Stimulated activated CD4-positive, alpha-beta T cell treated with anti-CD3 and anti-CD28 coated beads, Interleukin-4, amount 100 ng/mL, for 48 hours (primary cell): ENCODE measurements at places on chromosomes 12 and 14.
A peak's percentile ranks its signal among the peaks of the same experiment; 100 is the strongest.

GRCh38 chr12:131729254-131729955, 18.5 kb downstream of the SFSWAP start:
- no peak for DNase-seq

DNA sequence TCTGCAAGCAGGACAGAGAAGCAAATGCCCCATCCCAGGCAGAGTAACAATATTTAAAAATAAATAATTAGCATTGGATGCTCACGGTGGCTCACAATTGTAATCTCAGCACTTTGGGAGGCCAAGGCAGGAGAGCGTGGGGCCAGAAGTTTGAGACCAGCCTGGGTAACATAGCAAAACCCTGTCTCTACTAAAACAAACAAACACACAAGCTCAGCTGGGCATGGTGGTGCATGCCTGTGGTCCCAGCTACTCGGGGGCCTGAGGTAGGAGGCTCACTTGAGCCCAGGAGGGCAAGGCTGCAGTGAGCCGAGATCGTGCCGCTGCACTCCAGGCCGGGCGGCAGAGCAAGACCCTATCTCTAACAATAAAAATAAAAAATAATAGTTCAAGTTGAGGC, 74.7 kb upstream of the NCOR2 start:
- DNase-seq: no peak

DNA sequence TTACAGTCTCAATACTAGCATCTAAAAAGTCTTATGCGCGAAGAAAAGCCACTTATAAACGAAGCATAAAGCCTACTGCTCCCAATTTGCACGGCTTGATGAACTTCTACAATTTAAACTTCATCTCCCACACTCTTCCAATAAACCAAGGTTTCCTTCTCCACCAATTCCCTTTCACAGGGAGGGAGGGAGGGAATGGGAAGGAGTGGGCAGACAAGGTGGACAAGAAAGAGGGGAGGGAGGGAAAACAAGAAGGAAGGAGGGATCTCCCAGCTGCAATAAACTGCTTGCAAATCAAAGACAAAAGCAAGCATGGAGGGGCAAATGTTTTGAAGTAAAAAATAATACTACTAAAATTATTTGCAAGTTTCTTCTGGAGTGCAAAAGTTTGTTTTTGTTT, 64.5 kb downstream of the MED13L start:
- DNase-seq: no peak

DNA sequence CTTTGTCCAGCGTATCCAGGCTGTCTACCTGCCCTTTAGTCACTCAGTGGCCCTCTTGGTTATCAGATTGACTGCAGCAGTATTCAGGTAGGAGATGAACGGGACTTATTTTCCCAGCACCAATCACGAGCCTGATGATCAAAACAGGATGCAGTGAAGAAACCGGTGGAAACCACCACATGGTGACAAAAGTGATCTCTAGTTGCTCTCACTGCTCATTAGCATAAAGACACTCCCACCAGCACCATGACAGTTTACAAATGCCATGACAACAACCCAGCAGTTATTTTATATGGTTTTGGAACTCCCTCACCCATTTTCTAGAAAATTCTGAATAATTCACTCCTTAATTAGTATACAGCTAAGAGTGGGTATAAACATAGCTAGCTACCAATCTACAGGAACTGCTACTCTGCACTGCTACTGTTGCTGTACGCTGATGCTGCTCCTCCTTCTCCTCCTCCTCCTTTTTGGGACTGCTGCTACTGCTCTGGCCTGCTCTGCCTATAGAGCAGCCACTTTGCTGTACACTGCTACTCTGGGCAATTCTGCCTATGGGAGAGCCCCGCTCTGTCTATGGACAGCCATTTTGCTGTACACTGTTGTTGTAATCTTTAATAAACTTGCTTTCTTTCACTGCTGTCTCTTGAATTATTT, 142.5 kb upstream of the SSTR1 start:
- DNase-seq: peak; percentile 23

DNA sequence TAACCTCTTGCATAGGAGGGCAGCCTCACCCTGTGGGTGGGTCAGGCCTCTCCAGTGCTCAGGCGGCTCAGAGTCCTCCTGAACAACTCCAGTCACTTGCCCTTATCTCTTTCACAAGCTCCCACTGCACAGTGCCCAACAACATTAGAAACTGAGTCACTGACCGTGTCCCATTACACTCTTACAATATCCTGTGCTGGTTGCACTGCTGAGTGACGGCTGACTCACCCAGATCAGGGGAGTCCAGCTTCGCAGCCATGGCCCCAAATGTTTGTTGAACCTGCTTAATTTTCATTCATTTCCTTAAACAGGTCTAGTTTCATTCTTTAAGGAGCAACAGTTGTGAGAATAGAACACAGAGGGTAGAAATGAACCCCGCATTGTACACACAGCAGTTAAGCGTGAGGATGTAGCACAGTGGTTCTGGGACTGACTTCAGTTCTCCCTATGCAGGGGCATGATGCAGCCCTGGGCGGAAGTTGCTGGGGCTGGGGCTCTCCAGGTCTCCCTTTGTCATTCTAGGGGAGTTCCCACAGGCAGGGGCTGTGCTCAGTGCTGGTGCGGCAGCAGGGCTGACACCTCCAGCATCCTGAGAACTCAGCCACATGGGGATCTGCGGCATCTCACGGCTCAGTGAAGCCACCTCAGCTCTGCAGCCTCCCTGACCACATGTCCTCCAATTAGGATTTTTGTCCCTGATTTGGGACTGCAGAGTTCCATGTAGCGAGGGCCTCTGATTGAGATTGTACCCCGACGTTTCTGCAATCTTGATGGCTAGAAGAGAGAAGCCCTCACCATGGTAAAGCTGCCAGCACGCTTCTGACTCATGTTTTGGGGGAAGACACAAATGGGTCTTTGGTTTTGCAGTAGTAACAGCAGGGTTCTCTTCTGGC, 16.1 kb downstream of the GPR68 start:
- DNase-seq: peak; percentile 86

GRCh38 chr14:104264495-104265265, 126.3 kb downstream of the KIF26A start:
- no peak for DNase-seq
